CD4-positive, CD25-positive, alpha-beta regulatory T cell (primary cell): ENCODE measurements at places on chromosomes 5 and 9.

DNA sequence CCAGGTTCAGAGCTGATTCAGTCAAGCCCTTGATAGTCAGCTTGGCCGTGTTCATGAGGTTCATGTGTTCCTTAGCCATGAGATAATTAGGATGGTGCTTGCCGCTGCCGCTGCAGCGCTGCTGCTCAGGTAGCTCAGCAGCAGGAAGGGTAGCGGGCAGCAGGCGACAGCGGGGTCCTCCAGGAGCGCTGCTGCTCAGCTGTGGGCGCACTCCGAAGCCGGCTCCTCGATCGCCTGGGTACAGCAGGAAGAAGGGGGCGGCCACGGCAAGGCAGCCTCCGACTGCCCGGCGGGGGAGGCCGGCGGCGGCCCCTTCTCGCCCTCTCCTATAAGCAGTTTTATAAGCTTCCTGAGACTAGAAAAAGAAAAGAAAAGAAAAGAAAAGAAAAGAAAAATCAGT lies 1253.6 kb downstream of the EFNA5 start:
- DNase-seq, result no peak

GRCh38 chr5:171258737-171259415 lies 50.2 kb upstream of the TLX3 start:
- no peak for DNase-seq

DNA sequence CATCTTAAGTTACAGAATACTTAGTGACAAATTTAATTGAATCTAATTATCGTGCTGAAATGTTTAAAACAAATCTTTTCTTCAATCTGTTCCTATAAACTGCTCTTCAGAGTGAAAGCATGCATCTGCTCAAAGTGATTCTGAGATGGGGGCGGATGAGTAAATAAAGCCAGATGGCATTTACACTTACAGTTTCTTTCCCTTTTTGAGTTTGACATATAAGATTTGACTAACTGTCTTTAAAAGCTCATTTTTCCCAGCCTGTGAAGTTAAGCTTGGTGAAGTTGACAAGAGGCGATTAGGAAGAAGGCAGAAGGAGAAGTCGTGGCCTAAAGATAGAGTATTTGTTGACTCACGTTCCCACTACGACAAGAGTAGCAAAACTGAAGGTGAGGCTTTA lies 137.4 kb downstream of the LPAR1 start:
- no peak for DNase-seq

DNA sequence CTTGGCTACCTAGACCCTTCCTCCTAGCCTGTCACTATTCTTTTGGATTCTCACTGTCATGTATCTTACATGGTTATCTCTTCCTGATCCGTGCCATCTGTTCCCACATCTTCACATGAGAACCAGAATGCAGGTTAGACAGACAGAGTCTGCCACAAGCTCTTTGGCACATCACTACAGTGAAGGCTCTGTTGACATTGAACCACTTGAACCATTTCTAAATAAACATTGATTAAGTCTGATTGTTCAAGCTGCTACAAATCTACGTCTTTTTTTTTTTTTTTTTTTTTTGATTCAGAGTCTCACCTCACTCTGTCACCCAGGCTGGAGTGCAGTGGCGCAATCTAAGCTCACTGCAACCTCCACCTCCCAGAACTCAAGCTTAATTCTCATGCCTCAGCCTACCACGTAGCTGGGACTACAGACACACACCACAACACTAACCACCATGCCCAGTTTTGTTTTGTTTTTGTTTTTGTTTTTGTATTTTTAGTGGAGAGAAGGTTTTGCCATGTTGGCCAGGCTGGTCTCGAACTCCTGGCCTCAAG lies 85.1 kb upstream of the LRRTM2 start:
- no peak for DNase-seq

DNA sequence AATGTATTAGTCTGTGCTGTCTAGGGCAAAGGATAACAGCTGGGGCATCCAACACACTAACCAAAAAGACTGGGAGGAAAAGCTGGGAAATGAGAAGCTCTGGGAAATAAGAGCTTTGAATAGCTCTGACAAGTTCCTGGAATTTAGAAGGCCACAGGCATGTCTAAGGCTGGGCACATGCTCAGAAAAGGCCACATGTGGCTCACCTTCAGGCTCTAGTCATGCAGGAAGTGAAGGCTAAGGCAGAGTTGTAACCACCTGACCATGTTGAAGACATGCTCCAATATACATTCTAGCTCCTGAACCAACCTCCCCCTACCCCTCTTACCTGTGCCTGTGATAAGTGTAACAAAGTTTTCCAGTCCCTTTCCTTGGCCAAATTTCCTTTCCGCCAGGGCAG lies 31.7 kb downstream of the CLTA start:
- no peak for DNase-seq

GRCh38 chr5:57818397-57818796 lies 335.8 kb upstream of the ACTBL2 start:
- DNase-seq, result no peak

GRCh38 chr9:84744195-84744594 lies 74.7 kb downstream of the NTRK2 start:
- DNase-seq, result no peak

- no peak for DNase-seq
These were observed at the start of gene PFN3 for GRCh38 chr5:177399997-177400868. Gene PFN3, minus strand, starts transcription at chr5:177400661. Its CDS starts 85 bp downstream, at chr5:177400576.

DNA sequence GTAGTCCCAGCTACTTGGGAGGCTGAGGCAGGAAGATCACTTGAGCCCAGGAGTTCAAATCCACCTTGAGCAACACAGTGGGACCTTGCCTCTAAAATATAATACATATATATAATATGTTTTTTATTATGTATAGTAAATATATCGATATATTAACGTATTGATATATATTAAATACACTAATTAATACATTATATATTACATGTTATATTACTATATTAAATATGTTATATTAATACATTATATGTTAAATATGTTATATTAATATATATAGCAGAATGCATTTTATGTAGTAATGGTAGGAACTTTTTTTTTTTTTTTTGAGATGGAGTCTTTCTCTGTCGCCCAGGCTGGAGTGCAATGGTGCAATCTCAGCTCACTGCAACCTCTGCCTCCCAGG lies 18.1 kb upstream of the BNC2 start:
- DNase-seq, result no peak

GRCh38 chr5:53631251-53631650 lies 70.8 kb downstream of the NDUFS4 start:
- DNase-seq, result no peak

DNA sequence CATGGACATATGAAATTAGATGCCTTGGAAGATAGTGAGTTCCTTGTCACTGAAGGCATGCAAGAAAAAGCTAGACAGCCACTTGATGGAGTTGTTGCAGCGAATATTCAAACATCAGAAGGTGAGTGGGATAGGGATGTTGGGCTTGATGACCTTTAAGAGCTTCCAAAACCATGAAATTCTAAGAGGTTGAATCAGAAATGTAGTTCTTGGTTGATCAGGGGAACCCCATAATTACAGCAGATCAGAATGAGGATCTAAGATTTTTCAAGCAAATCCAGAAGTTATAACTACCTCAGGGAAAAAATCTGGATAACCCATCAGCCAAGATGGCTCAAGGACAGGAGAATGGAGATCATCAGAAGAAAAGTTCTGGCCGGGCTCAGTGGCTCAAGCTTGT lies 244.3 kb upstream of the NR4A3 start:
- DNase-seq, result no peak

DNA sequence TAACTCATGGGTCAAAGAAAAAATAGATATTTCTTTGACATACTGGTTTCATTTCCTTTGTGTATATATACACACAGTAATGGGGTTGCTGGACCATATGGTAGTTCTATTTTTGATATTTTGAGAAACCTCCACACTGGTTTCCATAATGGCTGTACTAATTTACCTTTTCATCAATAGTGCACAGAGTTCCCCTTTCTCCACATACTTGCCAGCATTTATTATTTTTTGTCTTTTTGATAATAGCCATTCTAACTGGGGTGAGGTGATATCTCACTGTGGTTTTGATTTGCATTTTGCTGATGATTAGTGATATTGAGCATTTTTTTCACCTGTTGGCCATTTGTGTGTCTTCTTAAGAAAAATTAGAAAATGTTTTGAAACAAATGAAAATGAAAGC lies 78.4 kb upstream of the CKMT2 start:
- DNase-seq, result no peak

GRCh38 chr5:114210662-114211061 lies 151.2 kb upstream of the KCNN2 start:
- DNase-seq, result no peak

- DNase-seq, result no peak
These were observed 265.9 kb downstream of the SAXO1 start for GRCh38 chr9:18766989-18767550.
